ENCODE measurements at places on chromosomes 6 and 20.

DNA sequence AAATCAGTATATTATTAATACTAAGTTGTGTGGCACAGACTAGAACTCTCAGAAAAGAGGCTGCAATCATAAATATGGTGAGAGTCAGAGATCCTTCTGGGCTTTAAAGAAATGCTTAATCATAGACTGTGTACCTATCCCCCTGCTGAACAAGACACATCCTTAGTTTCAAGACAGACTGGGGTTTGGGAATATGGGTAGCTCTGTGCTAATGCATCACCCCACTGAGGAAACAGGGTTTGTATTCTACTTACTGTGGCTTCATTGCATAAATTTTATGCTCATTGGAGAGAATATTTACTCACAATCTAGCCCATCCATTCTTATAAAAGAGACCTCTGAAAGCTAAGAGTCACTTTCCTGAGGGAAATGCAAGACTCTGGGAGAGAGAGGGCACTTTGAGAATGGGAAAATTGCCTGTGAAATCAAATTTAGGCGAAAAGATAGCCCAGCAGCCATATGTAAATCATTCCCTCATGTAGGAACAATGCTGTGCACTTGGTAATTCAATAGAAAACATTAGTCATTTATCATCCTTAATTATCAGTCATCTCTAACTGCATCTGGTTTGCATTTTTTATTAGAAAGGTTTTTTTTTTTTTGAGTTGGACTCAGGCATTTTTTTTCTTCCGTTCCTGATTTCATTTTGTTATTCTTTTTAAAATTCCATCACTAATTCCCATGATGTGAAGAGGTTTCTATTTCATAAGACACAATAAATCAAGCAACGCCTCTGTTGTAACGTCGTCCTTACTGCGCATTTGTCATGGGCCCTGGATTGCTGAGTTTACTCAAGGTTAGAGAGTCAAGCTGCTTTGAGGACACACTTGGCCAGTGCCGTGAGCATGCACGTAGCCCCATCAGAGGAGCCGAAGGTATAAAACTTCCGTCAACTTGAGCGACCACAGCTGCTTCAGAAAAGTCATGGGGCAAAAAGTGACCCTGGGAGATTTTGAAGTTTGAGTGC is 91.8 kb downstream of the TRMT11 start:
- no peak for DNase-seq

DNA sequence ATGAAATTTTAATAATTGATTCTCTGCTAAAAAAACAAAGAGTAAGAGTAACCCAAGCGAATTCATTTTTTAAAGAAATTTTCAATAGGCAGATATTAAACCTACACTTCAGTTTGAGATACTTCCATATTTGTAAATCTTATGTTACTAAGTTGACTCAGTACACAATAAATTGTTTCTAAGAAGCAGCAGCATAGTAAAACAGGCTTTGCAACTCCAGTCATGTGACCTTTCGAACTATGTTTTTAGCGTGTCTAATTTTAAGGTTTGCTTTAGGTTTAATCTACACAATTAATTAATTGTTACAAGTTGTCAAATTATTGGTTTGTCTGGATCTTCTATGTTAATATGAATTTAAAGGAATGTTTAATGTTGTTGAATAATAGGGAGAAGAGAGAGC is 708.9 kb upstream of the CITED2 start:
- DNase-seq = no peak

DNA sequence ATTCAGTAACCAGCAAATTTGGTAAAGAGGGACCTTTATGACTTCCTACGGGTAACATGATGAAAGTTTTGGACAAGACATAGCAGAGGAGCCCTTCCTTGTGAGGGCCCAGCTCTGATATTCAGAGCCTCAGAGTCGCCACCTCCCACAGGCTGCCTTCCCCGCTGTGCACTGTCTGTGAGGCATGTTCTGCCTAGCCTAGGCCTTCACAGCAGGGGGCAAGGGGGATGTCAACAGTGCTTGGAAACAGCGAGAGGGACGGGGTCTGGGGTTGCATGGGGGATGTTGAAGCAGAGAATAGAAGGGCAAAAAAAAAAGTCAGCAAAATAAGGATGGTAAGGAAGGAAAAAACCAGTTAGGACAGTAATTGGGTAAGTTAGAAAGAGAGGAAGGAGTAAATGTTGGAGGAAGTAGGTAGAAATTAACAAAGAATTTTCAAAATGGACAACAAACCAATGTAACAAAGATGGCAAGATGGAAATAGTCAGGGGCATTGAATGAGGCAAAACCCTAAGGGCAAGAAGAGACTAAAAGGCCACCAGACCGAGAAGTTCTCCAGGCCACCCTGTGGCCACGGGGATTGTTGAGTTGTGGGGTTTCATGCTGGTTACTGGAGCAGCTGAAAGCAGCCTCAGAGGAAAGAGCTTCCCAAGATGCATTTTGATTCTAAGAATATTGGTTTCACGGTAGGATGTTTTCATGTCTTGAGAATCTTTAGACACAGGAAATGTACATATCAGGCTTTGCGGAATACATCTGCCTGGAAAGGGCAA is 139.8 kb downstream of the LY86 start:
- peak; percentile 23 for DNase-seq

- DNase-seq = no peak
Observed at GRCh38 chr20:1800777-1801176, 94.4 kb upstream of the SIRPA start.

- no peak for DNase-seq
Observed at GRCh38 chr20:51327251-51327841, 215.2 kb downstream of the NFATC2 start.

- DNase-seq = no peak
Observed at GRCh38 chr6:73710470-73710869, 14.5 kb downstream of the CD109 start.

GRCh38 chr6:14082771-14083170 is 34.8 kb upstream of the CD83 start:
- DNase-seq = no peak

- no peak for DNase-seq
Observed at GRCh38 chr6:130962966-130963365, 100.1 kb downstream of the EPB41L2 start.

DNA sequence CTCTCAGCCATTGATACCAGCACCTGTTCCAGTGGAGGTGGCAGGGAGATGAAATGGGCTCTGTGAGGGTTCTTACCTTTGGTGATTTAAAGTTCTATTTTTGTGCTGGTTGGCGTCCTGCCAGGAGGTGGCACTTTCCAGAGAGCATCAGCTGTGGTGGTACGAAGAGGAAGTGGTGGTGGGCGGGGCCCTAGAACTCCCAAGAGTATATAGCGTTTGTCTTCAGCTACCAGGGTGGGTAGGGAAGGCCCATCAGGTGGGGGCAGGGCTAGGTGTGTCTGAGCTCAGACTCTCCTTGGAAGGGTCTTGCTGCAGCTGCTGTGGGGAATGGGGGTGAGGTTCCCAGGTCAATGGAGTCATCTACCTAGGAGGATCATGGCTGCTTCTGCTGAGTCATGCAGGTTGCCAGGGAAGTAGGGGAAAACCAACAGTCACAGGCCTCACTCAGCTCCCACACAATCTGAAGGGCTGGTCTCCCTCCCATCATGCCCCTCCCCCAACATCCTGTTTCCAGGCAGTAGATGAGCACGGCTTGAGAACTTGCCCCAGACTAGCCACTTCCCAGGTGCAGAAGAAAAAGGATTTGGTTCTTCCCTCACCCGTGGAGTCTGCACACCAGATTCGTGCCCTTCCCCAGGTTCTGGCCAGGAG is 46.6 kb downstream of the MOXD1 start:
- DNase-seq = peak; percentile 15

DNA sequence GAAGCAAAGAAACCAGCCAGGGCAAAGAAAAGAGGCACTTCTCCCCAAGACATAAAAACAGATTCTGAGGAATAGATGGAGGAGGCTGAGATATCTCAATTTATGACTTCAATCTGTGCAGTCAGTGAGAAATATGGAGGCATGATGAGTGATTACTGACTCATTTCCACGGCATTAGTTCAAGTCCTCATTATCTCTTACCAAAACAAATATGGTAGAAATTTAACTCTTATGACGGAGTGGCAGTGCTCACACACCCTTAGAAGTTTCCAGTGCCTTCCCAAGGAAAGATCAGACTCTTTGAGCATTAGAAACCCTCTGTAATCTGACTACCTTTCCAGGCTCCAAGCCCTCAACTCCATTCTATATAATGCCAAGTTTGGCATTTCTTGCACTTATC is 364.1 kb downstream of the ARHGAP18 start:
- DNase-seq = no peak

DNA sequence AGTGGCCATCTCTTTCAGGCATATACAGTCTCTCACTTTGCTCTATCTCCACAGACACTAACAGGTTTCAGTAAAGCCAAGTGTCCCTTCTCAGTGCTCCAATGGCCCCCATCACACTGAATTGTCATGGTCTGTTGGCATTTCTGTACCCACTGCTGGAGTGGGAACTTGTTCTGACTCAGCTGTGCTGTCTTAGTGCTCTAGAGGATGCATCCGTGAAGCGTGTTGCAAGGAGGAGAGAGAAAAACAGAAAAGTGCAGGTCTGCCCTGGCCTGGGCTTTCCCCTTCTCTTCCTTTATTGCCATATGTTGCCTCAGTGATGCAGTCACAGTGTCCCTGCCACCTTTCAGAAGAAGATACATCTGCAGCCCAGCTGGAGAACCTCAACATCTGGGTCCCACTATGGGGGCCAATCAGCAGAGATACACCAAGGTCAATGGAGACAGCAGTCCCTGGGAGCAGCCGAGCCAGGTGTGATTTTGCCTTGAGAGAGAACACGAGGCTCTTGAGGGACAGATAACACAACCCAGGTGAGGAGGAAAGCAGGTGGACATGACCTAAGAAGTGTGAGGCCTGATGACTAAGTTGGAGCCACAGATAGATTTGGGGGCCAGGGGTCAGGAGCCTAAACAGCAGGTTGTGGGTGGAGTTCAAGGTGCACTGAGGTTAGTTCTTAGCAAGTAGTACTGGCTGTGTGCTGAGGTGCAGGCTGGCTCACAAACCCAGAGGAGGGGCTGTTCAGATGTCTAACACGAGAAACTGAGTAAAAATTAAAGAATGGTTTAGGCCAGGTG is 5.6 kb upstream of the PLCG1 start:
- no peak for DNase-seq

DNA sequence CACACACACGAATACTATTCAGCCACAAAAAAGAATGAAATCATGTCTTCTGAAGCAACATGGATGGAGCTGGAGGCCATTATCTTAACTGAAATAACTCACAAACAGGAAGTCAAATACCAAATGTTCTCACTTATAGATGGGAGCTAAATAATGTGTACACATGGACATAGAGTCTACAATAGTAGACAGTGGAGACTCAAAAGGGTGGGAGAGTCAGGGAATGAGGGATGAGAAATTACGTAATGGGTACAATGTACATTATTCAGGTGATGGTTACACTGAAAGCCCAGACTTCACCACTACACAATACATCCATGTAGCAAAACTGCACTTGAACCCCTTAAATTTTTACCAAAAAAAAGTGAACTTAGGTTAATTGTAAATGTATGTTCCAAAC is 160.4 kb downstream of the TASP1 start:
- DNase-seq = no peak

- DNase-seq = no peak
Observed at GRCh38 chr20:13401596-13401995, 180.5 kb downstream of the ISM1 start.

GRCh38 chr20:24491041-24491756 is 21.8 kb downstream of the SYNDIG1 start:
- DNase-seq = no peak

DNA sequence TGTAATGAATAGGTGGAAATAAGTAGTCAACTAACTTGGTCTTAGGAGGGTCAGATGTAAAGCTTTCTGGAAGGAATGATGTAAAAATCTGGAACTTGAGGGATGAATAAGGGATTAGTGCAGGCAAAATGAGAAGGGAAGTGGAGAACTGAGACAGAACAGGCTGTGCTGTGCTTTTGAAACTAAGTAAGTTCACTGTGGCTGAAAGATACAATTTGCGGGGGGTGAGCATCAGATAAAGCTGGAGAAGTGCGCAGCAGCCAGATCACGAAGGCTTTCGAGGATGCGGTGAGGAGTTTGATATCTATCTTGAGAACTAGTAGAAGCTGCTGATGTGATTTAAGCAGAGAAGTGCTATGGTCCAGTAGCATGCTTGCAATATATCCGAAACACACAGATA is 247.8 kb downstream of the RNF144B start:
- no peak for DNase-seq

GRCh38 chr6:141354191-141354955 is 778.4 kb upstream of the GJE1 start:
- DNase-seq = peak; percentile 9

DNA sequence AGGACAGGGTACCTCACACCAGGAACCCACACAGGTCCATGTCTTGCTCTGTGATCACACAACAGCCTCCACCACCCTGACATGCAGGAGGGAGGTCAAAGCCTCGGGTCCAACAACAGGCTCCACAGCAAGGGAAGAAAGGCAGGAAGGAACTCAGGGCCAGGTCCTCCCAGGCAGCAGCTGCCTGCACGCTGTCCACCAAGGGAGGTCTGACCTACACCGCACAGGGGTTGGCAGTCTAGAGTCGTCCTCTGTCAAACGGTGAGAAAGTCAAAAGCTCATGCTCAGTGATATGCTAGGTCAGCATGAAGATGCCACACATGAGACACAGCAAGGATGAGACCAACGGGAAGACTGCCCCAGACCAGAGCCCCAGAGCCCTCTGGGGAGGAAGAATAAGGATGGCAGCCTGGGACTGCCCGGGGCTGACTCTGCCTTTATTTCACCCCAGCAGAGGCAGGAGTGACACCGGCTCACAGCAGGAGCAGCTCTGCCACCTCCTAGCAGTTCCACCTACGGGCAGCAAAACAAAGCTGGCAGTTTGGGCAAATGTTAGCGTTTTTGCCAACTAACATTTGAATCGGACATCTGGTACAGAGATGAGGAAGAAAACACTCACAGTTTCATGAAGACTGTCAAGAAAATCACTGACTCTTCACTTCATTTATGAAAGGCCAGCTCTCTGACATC is 8.5 kb downstream of the GMEB2 start:
- DNase-seq = no peak
